ENCODE measurements at places on chromosomes 2 and 18.

DNA sequence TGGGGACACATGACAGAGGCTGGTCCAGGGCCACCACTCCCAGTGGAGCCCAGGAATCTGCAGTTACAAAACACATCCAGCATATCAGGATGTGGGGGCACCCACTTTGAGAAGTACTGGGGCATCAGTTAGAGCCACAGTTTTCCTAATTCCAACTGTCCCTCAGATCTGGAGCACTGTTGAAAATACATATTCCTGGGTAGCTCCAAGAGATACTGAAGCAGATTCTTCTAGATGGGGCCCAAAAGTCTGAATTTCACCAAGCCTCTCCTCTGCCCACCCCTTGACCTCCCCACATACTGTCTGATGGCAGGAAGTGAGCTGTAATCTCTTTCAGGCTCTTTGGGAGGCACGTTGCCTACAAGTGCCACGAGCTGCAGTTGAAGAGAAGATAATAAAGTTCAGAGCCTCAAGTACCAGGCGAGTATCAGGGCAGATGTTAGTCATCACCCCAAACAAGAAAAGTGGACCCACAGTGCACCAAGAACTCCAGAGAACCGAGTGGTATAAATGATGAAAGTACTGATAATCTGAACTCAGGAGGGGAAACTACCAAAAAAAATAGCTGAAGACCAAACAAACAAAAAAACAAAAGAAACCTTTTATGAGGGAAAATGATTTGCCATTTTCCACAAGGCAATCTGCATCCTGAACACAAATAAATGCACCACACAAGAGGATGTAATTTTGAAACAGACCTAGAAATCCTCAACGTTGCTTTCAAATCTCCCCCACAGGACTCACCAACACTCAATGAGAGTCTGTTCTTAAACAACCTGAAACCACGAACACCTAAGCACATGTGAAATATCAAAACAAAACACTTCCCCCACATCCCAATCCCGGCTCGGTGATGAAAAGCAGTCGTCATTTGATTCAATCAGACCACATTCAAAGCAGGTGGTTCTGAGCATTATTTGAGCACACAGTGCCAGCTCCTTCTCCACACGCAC, 98.7 kb downstream of the TCF4 start:
- DNase-seq, result no peak

- DNase-seq, result no peak
Observed at GRCh38 chr2:96114546-96114902, 1.8 kb downstream of the ADRA2B start.

DNA sequence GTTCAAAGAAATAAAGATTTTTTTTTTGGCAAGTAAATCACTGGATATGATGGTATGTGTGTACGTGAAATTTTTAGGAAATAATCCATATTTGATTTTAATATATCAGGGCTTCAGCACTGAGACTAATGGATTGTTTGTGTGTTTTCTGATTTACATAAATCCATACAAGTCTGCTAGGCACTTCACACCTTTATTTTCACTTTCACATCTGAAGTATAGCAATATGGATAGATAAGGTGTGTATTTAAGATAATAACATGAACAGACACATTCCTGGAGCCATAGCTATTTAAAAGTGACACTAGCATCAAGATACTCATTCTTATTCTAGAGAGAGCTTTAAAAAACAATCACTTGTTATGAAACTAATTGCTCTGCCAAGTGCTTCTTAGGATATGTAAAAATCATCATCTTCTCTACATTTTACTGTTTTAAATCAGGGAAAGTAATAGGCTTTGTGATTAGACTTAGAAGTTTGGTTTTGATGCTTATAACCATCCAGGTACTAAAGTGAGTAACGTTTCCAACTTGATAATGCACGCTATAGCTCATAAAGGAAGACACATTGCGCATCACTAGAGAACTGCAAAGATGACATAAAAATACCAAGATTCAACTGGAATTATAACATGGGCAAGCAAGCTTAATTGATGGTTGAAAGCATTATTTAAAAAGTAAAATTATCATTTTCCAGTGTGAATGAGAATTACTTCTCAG, 208.9 kb downstream of the ZEB2 start:
- DNase-seq, result no peak

DNA sequence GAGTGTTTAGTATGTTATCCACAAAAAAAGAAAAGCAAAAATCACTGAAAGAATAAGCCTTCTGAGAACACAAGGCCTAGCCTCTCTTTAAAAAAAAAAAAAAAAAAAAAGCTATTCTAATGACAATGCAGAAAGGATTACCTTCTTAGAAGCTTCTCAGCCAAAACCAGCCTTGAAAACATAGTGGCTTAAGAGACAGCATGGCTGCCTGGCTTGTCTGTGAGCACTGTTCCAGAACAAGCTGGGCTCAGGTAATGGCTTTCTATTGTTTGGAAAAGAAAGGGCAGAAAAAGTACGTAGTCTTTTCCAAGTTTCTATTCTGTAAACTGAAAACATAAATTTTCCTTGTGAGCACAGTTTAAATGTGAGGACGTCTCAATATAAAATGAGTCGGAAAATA, 119.5 kb downstream of the MAP3K20 start:
- DNase-seq, result no peak

- no peak for DNase-seq
Observed at GRCh38 chr2:146229508-146230155, 1615.2 kb upstream of the ACVR2A start.

DNA sequence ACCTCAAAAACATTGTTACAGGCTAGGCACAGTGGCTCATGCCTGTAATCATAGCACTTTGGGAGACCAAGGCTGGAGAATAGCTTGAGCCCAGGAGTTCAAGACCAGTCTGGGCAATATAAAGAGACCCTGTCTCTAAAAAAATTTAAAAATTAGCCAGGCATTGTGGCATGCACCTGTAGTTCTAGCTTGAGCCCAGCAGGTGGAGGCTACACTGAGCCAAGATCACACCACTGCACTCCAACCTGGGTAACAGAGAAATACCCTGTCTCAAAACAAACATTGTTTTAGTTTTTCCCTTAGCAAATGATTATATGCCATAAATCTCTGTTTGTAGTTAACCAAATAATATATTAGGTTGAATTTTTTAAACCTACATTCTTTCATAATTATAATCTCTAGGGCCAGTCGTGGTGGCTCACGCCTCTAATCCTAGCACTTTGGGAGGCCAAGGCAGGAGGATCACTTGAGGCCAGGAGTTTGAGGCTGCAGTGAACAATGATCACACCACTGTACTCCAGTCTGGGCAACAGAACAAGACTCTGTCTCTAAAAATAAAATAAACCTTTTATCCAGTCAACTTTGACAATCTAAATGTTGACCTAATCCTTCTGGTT, 13.3 kb upstream of the CYP20A1 start:
- no peak for DNase-seq

DNA sequence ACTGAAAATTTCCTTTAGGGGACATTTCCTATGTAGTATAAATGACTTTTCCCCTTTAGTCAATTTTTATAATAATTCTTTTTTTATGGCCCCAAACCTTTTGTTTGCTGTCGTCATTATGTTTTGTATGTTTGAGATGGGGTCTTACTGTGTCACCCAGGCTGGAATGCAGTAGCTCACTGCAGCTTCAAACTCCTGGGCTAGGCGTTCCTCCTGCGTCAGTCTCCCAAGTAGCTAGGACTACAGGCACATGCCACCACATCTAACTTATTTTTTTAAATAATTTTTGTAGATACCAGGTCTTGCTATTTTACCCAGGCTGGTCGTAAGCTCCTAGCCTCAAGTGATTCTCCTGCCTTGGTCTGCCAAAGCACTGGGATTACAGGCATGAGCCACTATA, 30.8 kb upstream of the GALM start:
- DNase-seq, result no peak

DNA sequence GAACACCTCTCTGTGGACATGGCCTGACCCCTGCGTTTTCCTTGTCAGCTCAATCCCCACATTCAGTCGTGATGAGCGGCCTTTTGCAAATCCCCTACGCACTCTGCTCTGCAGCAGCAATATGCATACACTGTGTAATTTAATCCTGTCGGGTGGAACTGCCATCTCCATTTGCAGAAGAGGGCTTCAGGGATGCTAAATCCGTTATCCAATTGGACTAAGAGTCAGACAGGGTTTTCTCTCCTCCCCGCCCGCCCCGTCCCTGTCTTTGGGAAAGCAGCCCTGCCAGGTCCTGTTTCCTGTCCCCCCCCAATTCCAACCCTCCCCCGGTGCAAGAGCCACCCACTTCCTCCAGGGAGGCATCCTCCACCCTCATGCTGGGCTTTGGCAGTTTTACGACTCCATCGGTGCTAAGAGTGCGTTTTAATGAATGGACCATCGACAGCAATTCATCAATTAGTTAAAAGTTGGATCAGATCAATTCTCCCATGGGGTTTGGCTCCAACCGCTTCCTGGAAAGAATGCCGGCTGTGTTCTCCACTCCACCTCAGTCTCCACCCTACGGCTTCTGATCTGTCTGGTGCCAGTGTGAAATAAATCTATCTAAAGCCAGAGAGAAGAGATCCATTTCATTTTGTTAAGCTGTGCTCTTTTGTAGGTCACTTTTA, 53.5 kb upstream of the ASAP2 start:
- no peak for DNase-seq

DNA sequence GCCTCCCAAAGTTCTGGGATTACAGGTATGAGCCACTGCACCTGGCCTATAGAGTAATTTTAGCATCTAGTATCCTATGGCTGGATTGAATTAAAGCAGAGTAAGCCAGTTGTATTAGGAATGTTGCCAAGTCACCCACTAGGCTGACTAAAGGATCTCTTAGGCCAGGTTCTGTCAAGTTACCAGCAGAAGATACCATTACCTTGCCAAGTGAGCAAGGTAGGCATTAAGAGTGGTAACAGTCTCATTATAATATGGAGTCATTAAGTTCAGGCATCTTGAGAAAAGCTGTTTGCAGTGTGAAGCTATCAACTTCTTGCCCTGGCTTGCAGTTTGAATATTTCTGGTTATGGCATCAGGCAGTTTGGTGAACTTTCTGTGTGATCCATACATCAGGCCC, 37.0 kb upstream of the MTCL1 start:
- DNase-seq, result no peak

Data from HuH-7.5 (cell line).